Stimulated activated CD4-positive, alpha-beta T cell treated with anti-CD3 and anti-CD28 coated beads, Interleukin-15, amount 100 ng/mL, for 1 hour (primary cell): ENCODE measurements at places on chromosomes 16 and 17.

DNA sequence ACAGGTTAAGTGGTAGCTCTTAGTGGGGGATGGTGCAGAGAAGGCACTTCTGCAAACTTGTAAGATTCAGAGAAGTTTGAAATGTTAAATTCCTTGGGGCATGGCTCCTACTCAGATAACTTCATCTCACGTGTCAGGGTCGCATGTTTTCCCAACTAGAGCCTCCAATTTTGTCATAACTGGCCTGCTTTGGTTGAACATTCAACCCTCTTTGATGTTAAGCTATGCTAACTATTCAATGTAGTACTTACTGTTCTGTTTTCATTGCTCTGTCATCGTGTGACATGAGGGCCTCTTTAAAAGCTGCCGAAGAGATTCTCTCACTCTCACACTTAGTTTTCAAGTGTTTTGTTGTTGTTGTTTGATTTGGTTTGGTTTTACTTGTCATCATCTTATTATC is 280.8 kb downstream of the CDH11 start:
- DNase-seq, result no peak

DNA sequence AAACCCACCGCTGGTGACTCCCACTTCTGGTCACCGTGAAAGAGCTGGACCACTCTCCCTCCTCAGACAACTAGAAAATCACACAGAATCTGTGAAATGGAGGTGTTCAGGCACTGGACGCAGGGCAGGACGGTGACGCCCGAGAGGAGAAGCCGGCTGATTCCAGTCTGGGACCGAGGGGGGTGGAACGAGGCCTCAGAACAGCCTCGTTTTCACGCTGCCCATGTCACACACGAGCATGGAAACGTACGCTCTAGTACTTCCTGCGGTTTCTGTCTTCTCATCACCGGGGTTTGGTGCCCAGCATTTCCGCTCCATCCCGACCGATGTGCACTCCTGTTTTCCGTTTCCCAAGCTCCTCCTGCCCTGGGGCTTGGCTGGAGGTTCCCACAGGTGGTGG is 101.8 kb upstream of the METRNL start:
- DNase-seq, result no peak

- DNase-seq, result no peak
Observed at GRCh38 chr17:61404663-61404912, 4.9 kb downstream of the TBX2 start.

DNA sequence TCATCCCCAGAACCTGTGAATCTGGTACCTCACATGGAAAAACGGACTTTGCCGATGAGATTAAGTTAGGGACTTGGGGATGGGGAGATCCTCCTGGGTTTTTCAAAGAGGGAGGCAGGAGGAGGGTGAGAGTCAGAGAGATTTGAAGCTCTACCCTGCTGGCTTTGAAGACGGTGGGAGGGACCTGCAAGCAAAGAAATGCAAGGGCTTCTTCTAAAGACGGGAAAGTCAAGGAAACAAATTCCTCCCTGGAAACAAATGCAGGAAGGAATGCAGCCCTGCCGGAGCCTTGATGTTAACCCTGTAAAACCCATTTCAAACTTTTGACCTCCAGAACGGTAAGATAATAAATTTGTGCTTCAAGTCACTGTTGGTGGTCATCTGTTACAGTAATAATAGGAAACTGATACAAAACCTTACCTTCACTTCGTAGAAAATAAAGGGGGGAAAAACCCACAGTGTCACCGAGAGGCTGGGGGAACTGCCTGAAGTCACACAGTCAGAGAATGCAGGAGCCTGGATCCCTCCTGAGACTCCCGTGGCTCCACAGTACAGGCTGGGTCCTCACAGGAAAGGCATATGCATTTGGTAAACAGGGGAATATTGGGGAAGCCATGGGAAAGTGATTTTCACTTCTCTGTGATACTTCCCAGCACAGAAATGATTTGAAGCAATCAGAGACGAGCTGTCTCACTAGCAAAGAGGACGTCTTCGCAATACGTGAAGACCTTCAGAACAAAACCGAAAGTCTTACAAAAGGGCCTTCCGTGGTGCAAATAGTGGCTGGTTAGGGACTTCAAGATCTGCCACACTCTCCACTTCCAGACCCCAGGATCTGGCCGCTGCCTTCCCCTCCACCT is 58.9 kb upstream of the CLEC3A start:
- DNase-seq, result no peak

DNA sequence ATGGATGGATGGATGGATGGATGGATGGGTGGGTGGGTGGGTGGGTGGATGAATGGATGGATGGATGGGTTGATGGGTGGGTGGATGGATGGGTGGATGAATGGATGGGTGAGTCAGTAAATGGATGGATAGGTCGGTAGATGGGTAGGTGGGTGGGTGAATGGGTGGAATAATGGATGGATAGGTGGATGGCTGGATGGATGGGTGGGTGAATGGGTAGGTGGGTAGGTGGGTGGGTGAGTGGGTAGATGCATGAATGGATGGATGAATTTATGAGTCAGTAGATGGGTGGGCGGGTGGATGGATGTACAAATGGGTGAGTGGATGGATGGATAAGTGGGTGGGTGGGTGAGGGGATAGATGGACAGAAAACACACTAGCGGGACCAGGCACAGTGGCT is 4.9 kb downstream of the ZG16B start:
- DNase-seq, result no peak

GRCh38 chr17:56581635-56582627 is 11.6 kb upstream of the NOG start:
- DNase-seq, result no peak

DNA sequence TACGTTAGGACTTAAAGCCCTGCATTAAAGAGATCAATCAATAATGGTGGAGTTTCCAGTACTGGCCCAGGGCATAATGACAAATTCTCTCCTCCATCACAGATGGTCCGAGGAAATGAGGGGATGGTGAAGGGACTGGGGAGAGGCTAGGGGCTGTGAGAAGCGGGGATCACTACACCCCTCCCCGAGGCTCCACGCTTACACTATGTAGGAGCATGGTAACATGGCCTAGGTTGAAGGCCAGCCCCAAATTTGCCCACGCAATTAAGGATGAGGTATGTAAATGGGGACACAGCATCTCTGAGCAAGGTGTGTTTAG is 8.0 kb upstream of the AKTIP start:
- no peak for DNase-seq

GRCh38 chr17:51006601-51007000 is 114.1 kb downstream of the SPAG9 start:
- no peak for DNase-seq

- no peak for DNase-seq
Observed at GRCh38 chr17:6257336-6257735, 177.6 kb downstream of the AIPL1 start.

GRCh38 chr16:49856672-49857330 is 889 bp upstream of the ZNF423 start:
- DNase-seq, result no peak

DNA sequence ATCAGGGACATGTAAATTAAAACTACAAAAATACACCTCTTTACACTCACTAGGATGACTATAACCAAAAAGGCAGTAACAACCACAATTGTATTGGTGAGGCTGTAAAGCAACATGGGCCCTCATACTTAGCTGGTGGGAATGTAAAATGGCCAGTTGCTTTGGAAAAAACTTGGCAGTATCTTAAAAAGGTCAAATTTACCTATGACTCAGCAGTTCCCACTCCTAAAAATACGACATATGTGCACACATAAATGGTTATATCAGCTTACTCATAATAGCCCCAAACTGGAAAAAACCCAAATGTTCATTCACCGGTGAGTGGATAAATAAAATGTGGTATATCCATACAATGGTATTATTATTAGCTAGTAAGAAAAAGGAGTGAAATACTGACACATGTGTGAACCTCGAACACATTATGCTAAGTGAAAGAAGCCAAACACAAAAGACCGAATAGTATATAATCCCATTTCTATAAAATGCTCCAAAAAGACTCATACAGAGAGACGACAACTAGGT is 391.4 kb downstream of the NPIPA8 start:
- no peak for DNase-seq

- DNase-seq, result no peak
Observed at GRCh38 chr17:76527430-76528111, 9.9 kb downstream of the CYGB start.

GRCh38 chr17:71417142-71417541 is 703.7 kb upstream of the SOX9 start:
- DNase-seq, result no peak

DNA sequence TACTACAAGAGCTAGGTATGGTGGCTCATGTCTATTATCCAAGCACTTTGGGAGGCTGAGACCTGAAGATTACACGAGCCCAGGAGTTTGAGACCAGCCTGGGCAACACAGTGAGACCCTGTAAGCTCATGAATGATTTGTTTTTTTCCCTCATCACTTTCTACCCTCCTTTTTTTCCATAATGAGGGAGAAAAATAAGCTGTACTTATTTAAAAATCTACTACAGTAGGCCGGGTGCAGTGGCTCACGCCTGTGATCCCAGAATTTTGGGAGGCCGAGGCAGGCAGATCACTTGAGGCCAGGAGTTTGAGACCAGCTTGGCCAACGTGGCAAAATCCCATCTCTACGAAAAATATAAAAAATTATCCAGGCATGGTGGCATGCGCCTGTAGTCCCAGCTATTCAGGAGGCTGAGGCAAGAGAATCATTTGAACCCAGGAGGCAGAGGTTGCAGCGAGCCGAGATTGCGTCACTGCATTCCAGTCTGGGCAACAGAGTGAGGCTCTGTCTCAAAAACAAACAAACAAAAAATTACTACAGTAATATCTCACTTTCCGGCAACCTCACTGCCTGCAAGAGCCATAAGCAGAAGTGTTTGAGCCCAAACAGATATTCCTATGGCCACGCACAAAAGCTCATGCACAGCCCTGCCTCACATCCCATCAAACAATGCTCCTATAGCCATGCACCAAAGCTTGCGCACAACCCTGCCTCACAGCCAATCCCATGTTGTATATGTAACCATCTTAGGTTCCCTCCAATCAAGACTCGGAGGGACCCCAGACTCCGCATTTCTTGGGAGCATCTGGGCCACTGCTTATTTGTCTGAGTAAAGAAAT is 37.4 kb downstream of the TK2 start:
- DNase-seq, result no peak

DNA sequence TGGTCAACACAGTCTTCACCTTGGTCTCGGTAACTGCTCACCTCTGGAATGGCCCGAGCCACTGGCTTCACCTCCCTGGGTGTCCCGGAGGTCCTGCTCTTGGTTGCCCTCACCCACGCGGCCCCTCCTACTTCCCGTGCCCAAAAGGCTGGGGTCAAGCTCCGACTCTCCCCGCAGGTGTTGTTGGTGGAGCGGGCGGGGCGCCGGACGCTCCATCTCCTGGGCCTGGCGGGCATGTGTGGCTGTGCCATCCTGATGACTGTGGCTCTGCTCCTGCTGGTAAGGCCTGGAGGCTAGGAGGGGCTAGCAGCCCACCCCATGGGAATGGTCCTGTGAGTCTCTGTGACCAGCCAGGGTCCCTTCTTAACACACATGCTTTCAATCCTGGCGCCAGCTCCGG is 3.4 kb downstream of the SLC2A4 start:
- no peak for DNase-seq

DNA sequence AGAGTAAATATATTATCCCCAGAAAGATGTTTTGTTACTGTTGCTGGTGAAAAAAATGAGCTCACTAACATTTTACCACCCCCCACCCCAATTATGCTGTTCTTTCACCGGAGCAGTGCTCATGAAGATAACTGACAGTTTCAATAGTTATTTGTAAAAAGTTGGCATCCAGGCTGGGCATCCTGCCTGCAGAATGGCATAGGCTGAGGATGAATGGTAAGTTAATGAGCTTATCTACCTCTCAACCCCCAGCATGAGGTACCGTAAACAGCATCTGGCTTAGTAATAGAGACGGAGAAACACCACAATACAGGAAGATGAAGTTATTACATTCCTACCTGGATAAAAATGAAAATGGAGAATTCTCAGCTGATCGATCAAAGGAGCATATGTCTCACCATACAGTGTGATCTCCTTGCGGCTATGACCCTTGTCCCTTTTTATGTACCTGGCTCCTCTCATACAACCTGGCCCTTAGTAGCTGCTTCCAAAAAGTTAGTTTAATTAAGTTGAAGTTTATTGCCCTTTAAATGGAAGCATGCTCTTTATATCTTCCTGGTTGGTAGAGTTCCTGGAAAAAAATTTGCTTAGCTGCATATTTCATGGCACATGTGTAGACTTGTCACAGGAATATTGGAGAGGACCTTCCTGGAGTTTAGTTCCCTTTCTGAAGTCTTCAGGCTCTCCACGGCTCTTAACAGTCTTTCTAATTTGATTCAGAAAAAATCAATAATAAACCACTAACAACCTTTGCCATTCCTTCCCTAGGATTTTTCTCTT is 61.2 kb upstream of the MPHOSPH6 start:
- no peak for DNase-seq

- DNase-seq, result no peak
Observed at GRCh38 chr17:923633-924032, 55.9 kb downstream of the NXN start.

DNA sequence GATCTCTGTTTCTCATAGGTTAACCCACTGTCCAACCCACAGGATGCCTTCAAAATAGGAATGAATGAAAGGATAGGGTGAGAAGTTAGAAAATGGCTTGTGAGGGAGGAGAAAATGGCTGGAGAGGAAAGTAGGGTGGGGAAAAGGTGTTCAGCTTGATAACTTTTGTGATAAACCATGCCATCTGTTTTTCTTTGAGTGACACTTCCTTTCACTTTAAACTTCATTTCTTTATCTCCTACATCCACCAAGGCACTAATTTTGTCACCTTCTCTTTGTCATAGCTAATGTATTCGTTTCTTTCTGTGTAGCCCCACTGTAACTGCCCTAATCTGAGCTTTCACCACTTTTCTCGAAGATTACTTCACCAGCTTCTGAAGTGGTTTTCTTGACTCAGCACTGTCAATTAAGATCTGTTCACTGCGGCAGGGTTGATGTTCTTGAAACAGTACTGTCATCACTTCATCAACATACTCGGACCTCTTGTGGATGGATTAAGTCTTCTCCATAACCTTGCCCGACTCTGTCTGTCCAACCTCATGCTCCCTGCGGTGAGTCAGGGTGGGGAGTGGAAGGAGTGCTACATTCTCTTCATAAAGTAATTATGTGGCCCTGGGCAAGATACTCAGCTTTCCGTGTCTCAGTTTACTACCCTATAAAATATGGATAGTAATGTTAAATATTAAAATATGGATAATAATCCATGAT is 5.5 kb upstream of the KRT10 start:
- no peak for DNase-seq

DNA sequence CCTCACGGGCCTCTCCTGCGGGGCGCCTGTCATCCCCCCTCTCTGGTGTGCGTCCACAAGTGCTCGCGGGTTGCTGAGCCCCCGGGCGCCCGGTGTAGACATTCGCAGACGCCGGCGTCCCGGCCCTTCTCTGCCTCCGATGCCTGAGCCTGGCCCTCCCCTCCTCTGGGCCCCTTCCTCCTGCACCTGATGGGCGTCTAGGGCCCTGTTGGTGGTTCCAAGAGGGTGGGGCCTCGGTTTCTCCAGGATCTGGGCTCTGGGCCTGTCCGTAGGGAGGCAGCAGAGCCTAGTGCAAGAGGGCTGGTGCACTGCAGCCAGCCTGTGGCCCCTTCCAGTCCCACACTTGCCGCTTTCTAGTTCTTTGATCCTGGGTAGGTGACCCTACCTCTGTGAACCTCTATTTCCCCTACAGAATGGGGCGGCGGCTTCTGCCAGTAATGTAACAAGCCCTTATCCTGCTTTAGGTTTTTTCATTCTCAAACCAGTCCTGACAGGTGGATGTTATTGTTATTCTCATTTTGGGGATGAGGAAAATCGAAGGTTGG is 623 bp downstream of the E4F1 start:
- DNase-seq, result no peak

- no peak for DNase-seq
Observed at GRCh38 chr17:16987066-16987829, 15.3 kb upstream of the TNFRSF13B start.

- DNase-seq, result no peak
Observed at GRCh38 chr17:12867726-12868125, 78.4 kb downstream of the ARHGAP44 start.

- DNase-seq, result no peak
Observed at GRCh38 chr17:81518785-81519283, 6.2 kb upstream of the ACTG1 start.
